ENCODE measurements at places on chromosomes 3 and 15. TPM values are rescaled to one million over a fixed set of nuclear protein-coding genes. Genes with fewer than 3 reads are reported as not detected.
A peak's percentile ranks its signal among the peaks of the same experiment; 100 is the strongest.

Gene POU1F1
- total RNA-seq: not detected

Gene RARRES1
- total RNA-seq: 1.8 TPM

- DNase-seq: no peak
These were observed 71.3 kb upstream of the UBE3A start for GRCh38 chr15:25510146-25510545.

DNA sequence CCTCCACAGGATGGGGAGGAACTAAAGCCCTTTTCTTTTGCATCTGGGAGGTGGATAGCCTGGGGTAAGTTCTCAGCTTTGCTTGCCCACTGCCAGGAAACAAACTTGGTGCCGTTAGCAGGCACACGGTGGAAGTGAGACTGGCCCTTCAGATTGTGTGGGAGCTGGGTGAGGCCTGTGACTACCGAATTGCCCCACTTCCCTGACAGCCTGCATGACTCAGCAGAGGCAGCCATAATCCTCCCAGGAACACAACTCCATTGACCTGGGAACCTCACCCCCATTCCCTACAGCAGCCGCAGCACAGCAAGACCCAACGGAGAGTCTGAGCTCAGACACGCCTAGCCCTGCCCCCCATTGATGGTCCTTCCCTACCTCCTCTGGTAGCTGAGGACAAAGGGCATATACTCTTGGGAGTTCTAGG, 282.6 kb downstream of the KLF13 start:
- no peak for DNase-seq

- no peak for DNase-seq
These were observed 7.0 kb upstream of the CPNE9 start for GRCh38 chr3:9696480-9697220.

GRCh38 chr3:45984331-45985312, 11.0 kb downstream of the FYCO1 start:
- DNase-seq: no peak

DNA sequence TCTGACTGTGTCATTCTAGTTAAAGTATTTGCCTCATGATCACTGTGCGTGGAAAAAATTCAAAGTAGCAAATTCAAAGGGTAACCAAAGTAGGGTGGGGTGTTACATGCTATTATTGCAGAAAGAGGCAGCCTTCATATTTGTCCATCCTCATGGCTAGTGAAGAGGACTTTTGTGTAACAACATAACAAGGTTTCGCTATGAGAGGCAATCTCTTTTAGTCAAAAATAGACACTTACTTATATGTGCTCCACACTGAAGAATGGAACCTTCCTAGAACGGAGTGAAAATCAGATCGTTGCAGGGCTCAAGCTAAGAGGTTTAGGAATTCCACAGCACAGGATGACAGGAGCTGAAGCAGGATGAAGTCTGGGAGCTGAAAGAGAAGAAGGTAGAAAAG, 345.1 kb upstream of the CBLB start:
- no peak for DNase-seq

- DNase-seq: no peak
These were observed 61.2 kb downstream of the CD200R1L start for GRCh38 chr3:112785321-112786001.

- no peak for DNase-seq
These were observed 51.2 kb downstream of the GASK1A start for GRCh38 chr3:43030162-43030935.

GRCh38 chr3:184740509-184741258, 28.8 kb upstream of the MAGEF1 start:
- peak; percentile 79 for DNase-seq

GRCh38 chr3:171690281-171690680, 120.0 kb downstream of the PLD1 start:
- DNase-seq: no peak
